ENCODE measurements at places on chromosomes 1 and 21. TPM values are rescaled to one million over a fixed set of nuclear protein-coding genes. Genes with fewer than 3 reads are reported as not detected.

INAVA gene
- total RNA-seq: 39.8 TPM

DHCR24 gene
- total RNA-seq: 46.8 TPM

KIF21B gene
- total RNA-seq: 1.8 TPM

RAD54L gene
- 10.5 TPM for total RNA-seq

FCGR3B gene
- not detected for total RNA-seq

SLC9C2 gene
- total RNA-seq: not detected

C1orf116 gene
- total RNA-seq: 6.9 TPM

C1orf185 gene
- total RNA-seq: not detected

RXFP4 gene
- total RNA-seq: not detected

CFAP45 gene
- total RNA-seq: 0.83 TPM

RIPPLY3 gene
- total RNA-seq: 0.59 TPM

ADAMTS4 gene
- not detected for total RNA-seq

CNR2 gene
- not detected for total RNA-seq

LDLRAD1 gene
- not detected for total RNA-seq

HOOK1 gene
- 0.21 TPM for total RNA-seq

RAB3B gene
- total RNA-seq: 6.3 TPM

FCAMR gene
- not detected for total RNA-seq

PLA2G2F gene
- not detected for total RNA-seq

OR14K1 gene
- not detected for total RNA-seq

PER3 gene
- total RNA-seq: 0.70 TPM

RNF2 gene
- 24.1 TPM for total RNA-seq

SLC44A5 gene
- total RNA-seq: 0.07 TPM

TP73 gene
- total RNA-seq: 0.61 TPM

TDRD10 gene
- not detected for total RNA-seq

CSTB gene
- total RNA-seq: 88.1 TPM

ITLN1 gene
- total RNA-seq: not detected

LENEP gene
- not detected for total RNA-seq

AVPR1B gene
- total RNA-seq: not detected

PPIAL4G gene
- not detected for total RNA-seq

SCMH1 gene
- total RNA-seq: 13.0 TPM

IL10 gene
- total RNA-seq: not detected

ACTL8 gene
- total RNA-seq: 1.8 TPM

FLG gene
- not detected for total RNA-seq

DENND2C gene
- total RNA-seq: 0.40 TPM

TACSTD2 gene
- not detected for total RNA-seq

VCAM1 gene
- 0.03 TPM for total RNA-seq

HUNK gene
- 1.2 TPM for total RNA-seq

KLHDC8A gene
- 0.75 TPM for total RNA-seq

IFNAR1 gene
- total RNA-seq: 13.9 TPM

KIFAP3 gene
- total RNA-seq: 11.8 TPM

FCRLB gene
- 1.6 TPM for total RNA-seq

PTPRU gene
- total RNA-seq: 7.2 TPM

OR2T3 gene
- total RNA-seq: not detected

CFAP107 gene
- total RNA-seq: not detected

NBPF6 gene
- total RNA-seq: not detected

GRIK1 gene
- total RNA-seq: not detected

DYNLT4 gene
- 0.74 TPM for total RNA-seq

POMGNT1 gene
- total RNA-seq: 39.8 TPM

Measured in A549 treated with Hydrocortisone at 1 μM for 4 hours (cell line).